ENCODE measurements at places on chromosomes 6 and 20.

DNA sequence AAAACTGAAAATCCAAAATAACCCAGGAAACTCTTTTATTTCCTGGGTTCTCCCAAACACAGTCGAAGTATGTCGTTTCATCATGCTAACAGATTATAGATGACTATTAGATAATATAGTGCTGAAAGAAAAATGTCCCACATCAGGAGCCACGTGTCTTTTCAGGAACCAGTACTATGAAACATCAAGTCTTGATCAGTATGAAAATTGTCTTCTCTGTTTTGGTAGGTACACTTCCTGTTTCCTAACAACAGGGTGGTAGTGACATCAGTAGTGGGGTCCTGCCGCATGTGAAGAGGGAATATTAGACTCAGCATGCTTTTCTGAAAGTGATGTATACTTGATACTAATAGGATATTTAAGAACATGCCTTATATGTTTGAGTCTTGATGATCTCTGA, 136.7 kb downstream of the HIVEP1 start:
- no peak for DNase-seq

DNA sequence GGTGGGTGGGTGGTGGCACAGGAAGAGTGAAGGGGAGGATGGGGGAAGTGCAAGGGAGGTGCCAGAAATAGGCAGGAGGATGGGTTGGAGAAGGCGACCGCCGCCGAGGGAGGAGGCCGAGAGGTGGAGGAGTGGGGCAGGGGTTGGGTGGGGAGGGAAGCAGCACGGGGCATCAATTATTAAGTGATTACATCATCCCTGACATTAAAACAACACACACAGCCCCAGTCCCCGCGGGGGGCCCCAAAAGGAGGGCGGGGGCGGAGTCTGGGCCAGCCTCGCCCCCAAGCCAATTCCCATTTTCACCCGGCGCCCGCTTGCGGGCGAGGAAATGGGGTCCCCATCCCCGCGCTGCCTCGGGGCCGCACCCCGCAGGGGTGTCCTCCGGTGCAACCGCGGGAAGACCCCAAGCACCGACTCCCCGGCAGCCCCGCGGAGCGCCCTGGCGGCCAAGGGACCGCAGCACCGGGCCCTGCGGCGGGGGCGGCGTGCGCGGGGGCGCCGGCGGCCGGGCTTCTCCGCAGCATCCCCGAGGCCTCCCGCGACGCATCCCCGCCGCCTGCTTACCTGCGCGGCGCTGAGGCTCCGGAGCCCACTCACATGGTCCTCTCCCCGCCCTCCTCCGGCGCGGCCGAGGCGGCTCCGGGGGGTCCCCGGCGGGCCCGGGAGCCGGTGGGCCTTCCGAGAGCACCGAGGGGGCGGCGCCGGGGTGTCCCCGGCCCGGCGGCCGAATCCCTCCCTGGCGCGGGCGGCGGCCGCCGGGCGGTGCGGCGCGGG, 663 bp downstream of the FYN start:
- DNase-seq: peak; percentile 42

DNA sequence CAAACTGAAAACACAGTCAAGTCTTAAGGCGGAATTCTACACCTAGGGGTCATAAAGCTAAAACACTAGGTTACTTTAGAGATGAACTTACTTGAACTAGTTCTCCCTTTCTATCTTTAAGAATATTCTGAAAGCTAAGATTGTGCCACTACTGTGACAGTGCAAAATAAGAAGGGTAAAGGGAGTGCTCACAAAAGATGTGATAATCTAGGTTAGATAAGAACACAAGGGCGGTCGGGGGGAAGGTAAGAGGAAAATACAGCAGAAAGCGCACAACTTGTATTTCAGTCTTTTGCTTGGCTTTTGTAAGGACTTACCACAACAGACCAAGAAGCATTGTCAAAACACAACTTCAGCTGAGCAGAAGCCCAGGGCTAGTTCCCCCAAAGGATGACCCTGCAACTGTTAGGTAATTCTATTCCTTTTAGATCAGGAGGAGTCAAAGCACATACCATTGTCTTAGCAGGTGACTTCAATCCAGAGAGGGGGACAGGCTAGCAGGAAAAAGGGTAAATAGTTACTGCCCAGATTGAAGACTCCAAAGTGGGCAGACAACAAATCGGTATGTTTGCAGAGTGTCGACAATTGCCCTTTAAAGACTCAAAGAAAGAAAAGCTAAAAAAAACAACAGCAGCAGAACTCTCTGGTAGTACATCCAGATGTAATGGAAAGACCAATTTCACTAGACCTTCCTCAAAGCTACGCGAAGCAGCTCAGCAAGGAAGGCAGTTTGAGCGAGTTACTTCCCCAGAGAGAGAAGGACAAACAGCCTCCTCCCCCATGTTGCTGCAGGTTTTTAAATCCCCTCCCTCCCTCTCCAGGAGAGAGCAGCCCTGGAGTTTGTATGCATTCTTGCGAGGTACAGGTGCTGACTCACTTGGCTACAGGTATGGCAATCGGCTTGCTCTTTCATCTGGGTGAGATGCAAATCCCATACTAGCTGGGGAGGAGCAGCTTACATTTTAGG, 59.0 kb downstream of the RIPOR2 start:
- no peak for DNase-seq

DNA sequence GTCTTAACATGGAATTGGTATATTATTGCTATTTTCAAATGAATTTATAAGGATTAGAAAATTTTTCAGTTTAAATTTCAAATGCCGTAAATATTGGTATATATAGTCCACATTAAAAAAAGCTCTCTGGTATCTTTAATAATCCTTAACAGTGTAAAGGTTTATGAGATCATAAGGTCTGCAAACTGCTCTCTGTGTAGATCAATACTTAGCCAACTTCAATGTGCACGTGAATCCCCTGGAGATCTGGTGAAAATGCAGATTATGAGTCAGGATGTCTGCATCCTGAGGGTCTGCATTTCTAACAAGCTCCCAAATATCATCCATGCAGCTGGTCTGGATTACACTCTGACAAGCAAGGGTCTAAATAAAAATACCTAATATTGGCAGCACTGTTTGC, 43.5 kb downstream of the LAMA4 start:
- DNase-seq: no peak

DNA sequence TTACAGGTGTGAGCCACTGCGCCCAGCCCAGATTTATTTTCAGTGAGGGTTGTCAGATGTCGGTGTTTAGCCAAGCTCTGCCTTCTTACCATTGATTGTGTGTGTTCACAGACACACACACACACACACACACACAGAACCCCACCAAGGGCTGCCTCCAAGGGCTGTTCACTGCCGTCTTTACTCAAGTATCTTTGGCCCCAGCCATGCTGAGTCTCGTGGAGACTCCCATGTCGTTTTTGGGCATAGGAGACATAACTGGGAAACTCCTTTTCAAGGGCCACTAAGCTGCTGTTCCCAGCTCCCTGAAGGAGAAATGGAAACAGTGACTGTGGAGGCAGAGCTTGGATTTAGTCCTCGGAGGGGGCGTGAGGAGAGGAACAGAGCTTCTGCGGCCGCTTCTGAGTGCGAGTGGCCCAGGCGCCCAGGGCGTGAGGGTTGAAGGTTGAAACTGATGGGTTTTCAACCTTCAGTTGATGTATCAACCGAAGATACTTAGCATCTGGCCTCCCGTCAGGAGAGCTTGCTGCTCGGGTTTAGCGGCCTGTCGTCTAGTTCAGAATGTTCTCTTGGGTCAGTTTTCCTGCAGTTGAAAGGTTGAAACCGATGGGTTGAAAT, 243.6 kb downstream of the TTLL2 start:
- no peak for DNase-seq

DNA sequence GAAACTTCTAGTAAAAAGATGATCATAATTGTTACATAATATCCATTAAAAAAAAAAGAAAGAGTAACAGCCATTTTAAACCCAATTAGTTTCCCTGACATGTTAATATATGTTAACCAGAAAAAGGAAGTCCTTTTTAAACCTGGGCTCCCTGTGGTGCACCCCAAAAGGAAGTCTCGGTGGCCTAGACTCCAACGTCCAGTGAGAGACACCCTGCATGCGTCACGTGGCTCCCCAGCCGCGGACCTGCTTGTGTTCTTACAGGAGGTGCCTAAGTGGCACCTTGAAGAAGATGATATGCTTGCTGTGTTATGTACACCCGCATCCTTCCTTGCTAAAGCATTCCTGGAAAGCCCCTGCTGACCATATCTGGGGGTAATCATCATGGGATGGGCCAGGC, 50.1 kb downstream of the FOXC1 start:
- no peak for DNase-seq

Measured in fibroblast of mammary gland (primary cell).